ENCODE measurements at places on chromosomes 11 and 22. TPM values are rescaled to one million over a fixed set of nuclear protein-coding genes. Genes with fewer than 3 reads are reported as not detected.

The SLC17A6 gene
- total RNA-seq: not detected

The SCUBE2 gene
- 0.43 TPM for total RNA-seq

The KRTAP5-3 gene
- not detected for total RNA-seq

The RTN4RL2 gene
- total RNA-seq: 94.8 TPM

The F2 gene
- 2.2 TPM for total RNA-seq

The GGTLC2 gene
- total RNA-seq: not detected

The LARGE2 gene
- 2.8 TPM for total RNA-seq

The TRIM22 gene
- total RNA-seq: 0.58 TPM

The OR8D4 gene
- not detected for total RNA-seq

The OR10A2 gene
- not detected for total RNA-seq

Measured in A549 treated with GW870086 at 1 μM for 4 hours (cell line).